ENCODE measurements at places on chromosomes 2 and 18. TPM values are rescaled to one million over a fixed set of nuclear protein-coding genes. Genes with fewer than 3 reads are reported as not detected.

The ACADL gene
- polyA plus RNA-seq, result 4.5 TPM

The INPP5D gene
- polyA plus RNA-seq, result 12.7 TPM

The ERICH2 gene
- polyA plus RNA-seq, result 126 TPM

The IL1R1 gene
- 49.6 TPM for polyA plus RNA-seq

The SPHKAP gene
- polyA plus RNA-seq, result 0.22 TPM

The STK25 gene
- 200 TPM for polyA plus RNA-seq

The IL1B gene
- polyA plus RNA-seq, result 1.8 TPM

The FAM168B gene
- 76.3 TPM for polyA plus RNA-seq

The SAG gene
- 25.6 TPM for polyA plus RNA-seq

- no peaks in the 10 kb centered on the region for H3K4me1 ChIP-seq
- no peaks in the 10 kb centered on the region for H3K27me3 ChIP-seq
- no peak overlapping the region for H3K4me3 ChIP-seq
- H3K27ac ChIP-seq, result no peak overlapping the region
- DNase-seq, result no peak
Measured at GRCh38 chr2:183349091-183349490, 224.8 kb downstream of the NUP35 start.

GRCh38 chr2:9366026-9366425 lies 57.3 kb downstream of the ITGB1BP1 start:
- no peak for DNase-seq
- H3K36me3 ChIP-seq, result no peaks in the 10 kb centered on the region
- H3K4me3 ChIP-seq, result no peak overlapping the region
- H3K27me3 ChIP-seq, result no peaks in the 10 kb centered on the region
- H3K4me1 ChIP-seq, result no peaks in the 10 kb centered on the region

DNA sequence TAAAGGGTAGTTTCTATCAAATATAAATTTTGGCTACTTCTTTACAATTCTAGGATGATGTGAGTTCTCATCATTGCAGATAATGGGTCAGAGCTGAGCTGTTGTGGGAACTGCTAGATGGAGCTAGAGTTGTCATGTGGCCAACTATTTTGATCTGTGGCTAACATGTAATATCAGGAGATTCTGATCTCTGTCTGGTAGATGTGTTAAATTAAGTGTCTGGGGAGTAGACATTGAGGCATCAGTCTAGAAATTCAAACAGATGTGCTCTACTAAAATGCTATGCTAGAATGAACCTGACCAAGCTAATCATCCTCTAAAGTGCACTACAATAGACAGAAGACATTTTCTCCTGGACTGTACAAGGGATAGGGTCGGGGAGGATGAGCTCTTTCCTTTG lies 30.3 kb upstream of the DARS1 start:
- H3K4me1 ChIP-seq, result no peaks in the 10 kb centered on the region
- no peaks in the 10 kb centered on the region for H3K36me3 ChIP-seq
- DNase-seq, result no peak
- no peaks in the 10 kb centered on the region for H3K27me3 ChIP-seq
- H3K4me3 ChIP-seq, result no peak overlapping the region

- H3K4me3 ChIP-seq, result no peak overlapping the region
- H3K27me3 ChIP-seq, result no peaks in the 10 kb centered on the region
- H3K4me1 ChIP-seq, result no peaks in the 10 kb centered on the region
- no peak overlapping the region for H3K27ac ChIP-seq
- DNase-seq, result no peak
Measured at GRCh38 chr18:36402765-36403396, 105.4 kb downstream of the FHOD3 start.

DNA sequence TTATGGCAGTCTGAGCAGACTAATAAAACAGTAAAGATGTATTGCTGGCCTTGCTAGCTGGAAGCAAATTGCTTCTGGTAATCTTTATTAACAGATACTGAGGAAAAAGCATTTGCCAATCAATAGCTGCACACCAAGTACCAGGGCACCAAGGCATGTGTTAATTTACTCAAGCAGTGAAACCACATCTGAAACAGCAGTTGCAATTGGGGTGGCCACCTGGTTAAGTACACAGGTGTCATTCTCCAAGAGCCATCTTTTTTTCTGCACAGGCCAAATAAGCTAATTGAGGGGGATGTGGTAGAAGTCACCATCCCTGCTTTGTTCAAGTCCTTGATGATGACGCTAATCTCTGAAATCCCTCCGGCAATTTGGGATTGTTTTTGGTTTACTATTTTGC lies 8.6 kb upstream of the SEH1L start:
- no peaks in the 10 kb centered on the region for H3K27me3 ChIP-seq
- no peak for DNase-seq
- no peak overlapping the region for H3K27ac ChIP-seq
- no peaks in the 10 kb centered on the region for H3K4me1 ChIP-seq

DNA sequence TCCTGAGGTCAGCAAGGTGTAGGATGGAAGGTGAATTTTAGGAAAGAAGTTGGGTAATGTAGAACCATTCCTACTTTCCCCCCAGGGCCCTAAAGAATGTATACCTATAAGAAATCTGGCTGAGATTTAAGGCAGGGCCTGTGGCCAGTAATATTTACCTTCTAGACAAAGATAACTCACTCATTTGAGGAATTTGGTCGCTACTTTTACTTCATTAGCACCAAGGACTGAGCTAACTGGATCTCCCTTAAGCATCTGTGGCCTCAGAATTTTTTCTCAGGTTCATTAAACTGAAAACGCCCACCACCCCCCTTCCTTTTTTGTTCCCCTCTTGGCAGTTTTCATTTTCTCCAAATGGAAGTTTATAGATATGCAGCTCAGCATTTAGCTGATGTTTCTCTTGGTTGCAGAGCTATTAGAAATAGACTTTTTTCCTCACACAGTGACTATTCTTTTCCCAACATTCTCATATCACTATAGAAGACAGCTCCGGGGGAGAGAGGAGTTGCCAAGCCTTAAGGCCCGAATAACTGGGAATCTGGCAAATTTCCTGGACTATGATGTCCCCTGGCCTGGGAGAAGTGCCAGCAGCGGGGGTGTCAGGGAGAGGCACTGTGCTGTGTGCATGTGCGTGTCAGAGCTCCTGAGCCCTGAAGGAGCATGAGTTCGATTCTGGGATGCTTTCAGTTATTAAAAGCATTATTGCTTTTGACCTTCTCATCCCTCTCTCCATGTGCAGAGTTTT lies 310.9 kb downstream of the PRKCE start:
- DNase-seq, result peak; percentile 92
- H3K27me3 ChIP-seq, result no peaks in the 10 kb centered on the region
- H3K4me3 ChIP-seq, result no peak overlapping the region
- H3K27ac ChIP-seq, result peak overlapping the region; percentile 78
- H3K4me1 ChIP-seq, result peaks cover 29% of the 10 kb centered on the region

- H3K27ac ChIP-seq, result peak overlapping the region; percentile 71
- DNase-seq, result peak; percentile 96
- H3K4me3 ChIP-seq, result no peak overlapping the region
- no peaks in the 10 kb centered on the region for H3K27me3 ChIP-seq
Measured at GRCh38 chr2:38720613-38721241, 30.4 kb downstream of the SRSF7 start.

GRCh38 chr2:152846697-152847470 lies 128.5 kb downstream of the ARL6IP6 start:
- H3K36me3 ChIP-seq, result no peaks in the 10 kb centered on the region
- H3K27me3 ChIP-seq, result no peaks in the 10 kb centered on the region
- no peak overlapping the region for H3K27ac ChIP-seq
- no peak for DNase-seq
- H3K4me3 ChIP-seq, result no peak overlapping the region

DNA sequence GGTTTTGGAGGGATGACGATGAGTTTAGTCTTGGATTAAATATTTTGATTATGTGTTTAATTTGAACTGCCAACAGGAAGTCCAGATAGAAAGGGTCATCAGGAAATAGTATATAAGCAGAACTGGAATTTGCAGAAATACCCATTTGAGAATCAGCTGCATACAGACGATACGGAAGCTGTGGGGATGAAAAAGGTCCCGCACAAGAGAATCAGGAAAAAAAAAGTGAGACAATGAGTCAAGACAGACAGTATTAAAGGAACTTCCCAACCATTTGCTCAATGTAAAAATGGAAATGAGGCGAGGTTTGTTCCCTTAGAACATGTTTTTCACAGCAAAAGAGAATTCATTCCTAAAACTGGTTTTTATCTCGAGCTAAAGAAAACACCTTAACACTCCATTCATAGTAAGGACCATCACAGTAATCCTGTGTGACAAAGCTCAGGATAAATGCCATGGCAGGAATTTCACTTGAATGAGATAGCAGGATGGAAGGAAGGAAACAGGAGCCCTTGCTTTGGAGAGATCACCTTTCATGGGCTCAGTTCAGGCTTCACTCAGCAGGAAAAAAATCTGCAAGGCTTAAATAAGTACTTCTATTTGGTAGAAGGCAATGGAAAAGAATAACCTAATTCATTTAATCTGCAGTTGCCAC lies 29.3 kb downstream of the BCL2 start:
- no peak overlapping the region for H3K4me3 ChIP-seq
- peak overlapping the region; percentile 53 for H3K27ac ChIP-seq
- peaks cover 54% of the 10 kb centered on the region for H3K4me1 ChIP-seq

DNA sequence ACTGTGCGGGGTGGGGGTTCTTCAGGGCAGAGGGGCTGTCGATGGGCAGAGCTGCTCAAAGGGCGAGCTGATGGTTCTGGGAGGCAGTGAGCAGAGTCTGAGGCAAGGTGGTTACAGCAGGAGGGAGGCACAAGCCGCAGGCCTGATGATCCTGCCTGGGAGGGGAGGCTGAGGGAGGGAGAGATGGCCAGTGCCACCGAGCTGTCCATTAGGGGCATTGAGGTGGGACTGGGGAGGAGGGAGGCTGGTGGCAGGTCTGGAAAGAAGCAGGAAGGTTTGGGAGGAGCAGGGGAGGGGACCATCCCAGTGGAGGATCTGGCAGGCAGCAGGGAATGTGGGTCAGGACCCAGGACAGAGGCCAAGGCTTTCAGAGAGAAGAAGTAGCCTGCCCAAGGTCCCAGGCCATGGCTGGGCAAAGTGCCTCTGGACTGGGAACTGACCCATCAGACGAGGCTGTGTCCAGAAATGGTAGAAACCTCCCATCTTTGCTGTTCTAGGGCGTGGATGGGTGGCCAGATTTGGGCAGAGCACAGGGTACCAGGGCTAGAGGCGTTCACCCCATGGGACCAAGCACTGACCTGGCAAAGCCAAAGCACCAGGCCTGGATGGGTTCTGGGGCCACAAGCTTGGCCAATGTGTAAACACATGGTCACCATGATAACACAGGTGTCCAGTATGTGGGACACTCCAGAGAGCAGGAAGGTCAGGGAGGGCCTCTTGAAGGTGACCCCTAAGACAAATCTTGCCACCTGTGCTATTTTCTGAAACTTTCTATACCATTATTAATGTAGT lies 55.5 kb downstream of the INHBB start:
- H3K27me3 ChIP-seq, result no peaks in the 10 kb centered on the region
- H3K4me1 ChIP-seq, result no peaks in the 10 kb centered on the region
- H3K4me3 ChIP-seq, result no peak overlapping the region
- H3K27ac ChIP-seq, result no peak overlapping the region
- H3K36me3 ChIP-seq, result no peaks in the 10 kb centered on the region

GRCh38 chr2:17910980-17911379 lies 32.5 kb downstream of the KCNS3 start:
- H3K36me3 ChIP-seq, result no peaks in the 10 kb centered on the region
- no peak overlapping the region for H3K4me3 ChIP-seq
- H3K27me3 ChIP-seq, result no peaks in the 10 kb centered on the region
- DNase-seq, result no peak
- no peak overlapping the region for H3K27ac ChIP-seq

DNA sequence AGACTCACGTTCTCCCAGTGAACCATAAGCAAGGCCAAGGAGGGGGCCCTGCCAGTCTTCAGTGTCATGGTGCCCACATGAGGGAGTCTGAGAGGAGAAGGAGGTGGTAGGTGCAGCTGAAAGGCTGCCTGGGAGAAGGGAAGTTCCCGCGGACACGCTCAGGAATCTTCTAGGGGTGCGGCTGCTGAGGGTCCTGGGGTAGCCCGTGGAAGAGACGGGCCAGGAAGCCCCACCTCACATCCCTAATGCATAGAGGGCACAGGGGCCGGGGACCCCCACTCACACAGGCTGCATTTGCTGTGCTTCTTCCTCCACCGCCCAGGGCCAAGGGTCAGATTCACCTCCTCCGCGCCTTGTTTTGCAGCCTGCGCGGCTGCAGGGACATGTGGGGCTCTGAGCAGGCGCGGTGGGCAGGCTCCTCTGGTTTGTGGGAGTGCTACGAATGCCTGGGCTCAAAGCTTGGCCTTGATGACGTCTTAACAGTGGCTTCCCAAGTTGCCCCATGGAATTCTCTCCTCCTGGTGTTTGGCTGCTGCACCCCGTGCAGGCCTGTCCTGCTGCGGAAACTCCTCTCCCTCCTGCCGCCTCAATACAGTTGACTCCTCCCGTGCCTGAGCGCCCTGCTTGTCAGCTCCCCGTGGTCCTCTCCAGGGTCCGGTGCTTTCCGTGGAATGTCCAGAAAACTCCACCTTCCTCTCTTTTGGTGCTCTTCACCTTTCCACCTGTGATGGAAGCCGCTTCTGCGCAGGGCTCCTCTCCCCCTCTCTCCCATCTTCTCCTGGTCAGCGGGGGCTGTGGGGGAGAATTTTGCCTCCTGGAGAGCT lies 95.7 kb downstream of the VAPA start:
- no peaks in the 10 kb centered on the region for H3K27me3 ChIP-seq
- no peaks in the 10 kb centered on the region for H3K36me3 ChIP-seq
- H3K27ac ChIP-seq, result no peak overlapping the region
- H3K4me1 ChIP-seq, result peaks cover 14% of the 10 kb centered on the region
- DNase-seq, result no peak

GRCh38 chr2:236830926-236831325 lies 254.8 kb upstream of the COPS8 start:
- no peaks in the 10 kb centered on the region for H3K4me1 ChIP-seq
- H3K36me3 ChIP-seq, result no peaks in the 10 kb centered on the region
- no peaks in the 10 kb centered on the region for H3K27me3 ChIP-seq
- DNase-seq, result no peak
- no peak overlapping the region for H3K4me3 ChIP-seq
- no peak overlapping the region for H3K27ac ChIP-seq

DNA sequence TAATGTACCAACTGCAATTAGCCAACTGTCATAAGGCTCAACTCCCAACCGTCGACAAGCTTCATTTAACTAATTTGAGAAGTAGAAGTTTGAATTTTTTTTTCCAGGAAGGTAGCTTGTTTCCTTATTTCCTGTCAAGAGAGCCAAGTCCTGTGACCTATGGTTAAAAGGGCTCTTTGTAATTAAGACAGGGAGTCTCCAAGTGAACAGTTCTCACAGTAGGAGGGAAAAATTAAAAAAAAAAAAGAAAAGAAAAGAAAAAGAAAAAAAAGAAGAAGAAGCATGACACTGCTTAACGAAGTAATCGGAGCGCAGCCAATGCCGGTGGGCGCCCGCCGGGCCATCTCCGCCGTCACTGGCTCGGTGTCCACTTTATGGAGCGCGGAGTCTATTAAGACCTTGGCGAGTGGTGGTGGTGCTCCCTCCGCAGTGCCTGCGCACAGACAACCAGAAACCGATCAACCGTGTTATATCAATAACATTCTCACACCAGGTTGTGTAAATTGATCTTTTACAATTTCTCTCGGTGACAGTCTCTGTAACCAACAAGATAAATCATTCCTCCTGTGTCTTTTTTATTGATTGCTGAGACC lies 197.2 kb upstream of the POU3F3 start:
- H3K4me1 ChIP-seq, result no peaks in the 10 kb centered on the region
- H3K4me3 ChIP-seq, result no peak overlapping the region
- no peaks in the 10 kb centered on the region for H3K36me3 ChIP-seq
- no peaks in the 10 kb centered on the region for H3K27me3 ChIP-seq

- DNase-seq, result no peak
- no peaks in the 10 kb centered on the region for H3K27me3 ChIP-seq
- H3K36me3 ChIP-seq, result no peaks in the 10 kb centered on the region
- no peak overlapping the region for H3K27ac ChIP-seq
- H3K4me3 ChIP-seq, result no peak overlapping the region
Measured at GRCh38 chr18:62621546-62621945, 93.8 kb upstream of the PHLPP1 start.
